ENCODE measurements at places on chromosomes 4 and X.

GRCh38 chr4:15855804-15856475 lies 77.8 kb downstream of the CD38 start:
- DNase-seq = no peak

DNA sequence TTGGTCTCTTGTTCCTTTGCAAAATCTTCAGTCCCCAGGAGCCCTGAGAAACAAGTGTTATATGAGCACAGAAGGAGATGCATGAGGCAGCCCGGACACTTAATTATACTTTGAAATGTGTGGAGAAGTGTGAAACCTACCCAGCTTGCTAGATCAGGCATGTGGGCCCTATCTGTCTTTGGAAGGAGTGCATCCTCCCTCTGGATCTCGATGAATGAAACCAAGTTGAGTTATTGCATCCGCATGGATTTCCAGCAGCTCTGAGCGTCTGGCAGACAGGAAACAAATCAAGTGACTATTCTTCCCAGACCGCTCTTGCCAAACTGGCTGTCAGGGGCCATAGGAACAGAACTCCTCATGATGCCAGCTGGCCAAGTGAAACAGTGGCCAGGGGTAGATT lies 19.6 kb upstream of the SOWAHD start:
- no peak for DNase-seq

GRCh38 chrX:71244359-71245128 lies 9.4 kb downstream of the ZMYM3 start:
- no peak for DNase-seq

DNA sequence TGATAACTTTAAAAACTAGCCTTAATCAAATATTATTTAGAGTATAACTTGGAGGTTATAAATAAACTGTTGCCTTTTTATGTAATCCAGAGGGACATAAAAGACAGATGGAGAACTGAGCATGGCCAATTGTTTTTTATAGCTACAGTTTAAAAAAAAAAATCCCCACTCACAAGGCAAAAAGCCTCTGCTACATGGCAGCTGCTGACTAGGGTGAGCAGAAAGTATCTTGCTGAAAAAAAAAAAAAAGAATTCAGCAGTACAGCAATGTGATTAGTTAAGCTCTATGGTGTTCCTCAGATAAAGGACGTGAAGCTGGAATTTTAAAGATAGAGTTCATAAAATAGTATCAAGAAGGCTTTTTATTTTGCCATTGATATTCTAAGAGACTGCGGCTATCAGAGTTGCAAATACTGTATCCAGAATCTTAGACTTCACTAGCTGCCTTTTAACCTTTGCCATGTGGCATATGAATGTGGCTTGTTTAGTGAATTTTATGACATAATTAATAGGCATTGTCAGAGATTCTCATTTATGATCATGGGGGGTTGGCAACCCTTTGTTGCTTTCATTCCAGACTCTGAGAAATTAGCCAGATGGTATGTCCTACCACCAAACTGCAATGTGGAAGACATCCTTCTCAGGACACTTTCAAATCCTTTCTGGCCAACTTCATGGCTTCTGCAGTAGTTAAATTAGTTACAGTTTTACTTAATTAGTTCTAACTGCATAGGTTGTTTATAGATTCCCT lies 498.0 kb downstream of the STPG2 start:
- DNase-seq = no peak

DNA sequence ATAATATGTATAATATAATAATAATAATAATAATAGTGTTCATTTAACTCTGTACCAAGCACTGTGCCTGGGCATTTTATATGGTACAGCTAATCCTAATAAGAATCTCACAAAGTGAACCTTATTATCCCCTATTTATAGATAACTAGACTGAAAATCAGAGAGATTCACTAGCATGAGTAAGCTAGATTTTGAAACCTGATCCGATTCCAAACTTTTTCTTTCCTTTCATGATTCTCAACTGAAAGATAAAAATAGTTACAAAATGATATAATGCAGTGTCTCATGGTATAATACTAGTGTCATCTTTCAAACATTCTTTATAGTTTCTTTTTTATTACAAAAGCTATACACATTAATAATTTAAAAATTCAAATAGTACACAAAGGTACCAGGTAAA lies 55.9 kb upstream of the RNF128 start:
- no peak for DNase-seq

DNA sequence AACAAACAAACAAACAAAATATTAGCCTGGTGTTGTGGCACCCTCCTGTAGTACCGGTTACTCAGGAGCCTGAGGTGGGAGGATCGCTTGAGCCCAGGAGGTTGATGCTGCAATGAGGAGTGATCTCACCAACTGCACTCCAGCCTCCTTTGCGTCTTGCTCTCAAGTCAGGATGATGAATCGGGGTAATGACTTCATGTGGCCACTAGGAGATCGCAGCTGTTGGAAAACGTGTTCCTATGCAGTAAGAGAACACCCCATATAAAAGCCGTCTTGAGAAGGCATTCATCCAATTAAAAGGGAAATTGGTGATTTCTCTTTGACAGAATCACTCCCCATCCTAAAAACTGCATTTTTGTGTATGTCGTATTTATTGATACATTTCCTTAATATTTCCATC lies 6.9 kb downstream of the CCNB3 start:
- peak; percentile 6 for DNase-seq

- no peak for DNase-seq
Measured at GRCh38 chr4:36823199-36823967, 421.2 kb upstream of the NWD2 start.

DNA sequence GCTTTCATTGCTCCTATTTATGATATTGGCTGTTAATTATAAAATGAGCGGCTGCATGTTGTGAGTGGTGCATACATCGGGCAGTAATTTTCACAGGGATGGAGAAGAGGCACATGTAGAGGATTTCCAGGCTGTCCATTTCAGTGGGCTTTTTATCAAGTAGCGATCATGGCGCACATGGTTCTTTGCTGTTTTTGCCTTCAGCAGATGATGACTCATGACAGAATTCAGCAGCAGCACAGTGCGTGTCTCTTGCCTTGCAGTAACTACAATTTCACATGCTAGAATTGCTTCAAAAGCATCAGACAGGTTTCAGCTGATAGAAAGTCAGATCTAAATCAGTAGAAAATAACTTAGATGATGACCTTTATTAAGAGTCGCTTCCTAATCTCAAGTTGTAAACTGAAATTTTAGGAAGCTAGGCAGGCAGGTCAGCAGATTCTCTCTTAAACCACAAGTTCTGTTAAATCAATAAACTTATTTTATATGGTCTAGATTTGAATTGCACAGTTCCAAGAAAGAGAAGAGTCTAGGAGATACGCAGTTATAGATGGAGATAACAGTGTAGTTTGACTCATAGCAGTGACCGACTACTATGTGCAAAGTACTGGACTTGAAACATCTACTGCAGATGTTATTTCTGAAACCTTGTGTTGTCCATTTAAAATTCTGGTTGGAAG lies 35.8 kb downstream of the LRP2BP start:
- no peak for DNase-seq
